ENCODE measurements at places on chromosomes 4 and X.

DNA sequence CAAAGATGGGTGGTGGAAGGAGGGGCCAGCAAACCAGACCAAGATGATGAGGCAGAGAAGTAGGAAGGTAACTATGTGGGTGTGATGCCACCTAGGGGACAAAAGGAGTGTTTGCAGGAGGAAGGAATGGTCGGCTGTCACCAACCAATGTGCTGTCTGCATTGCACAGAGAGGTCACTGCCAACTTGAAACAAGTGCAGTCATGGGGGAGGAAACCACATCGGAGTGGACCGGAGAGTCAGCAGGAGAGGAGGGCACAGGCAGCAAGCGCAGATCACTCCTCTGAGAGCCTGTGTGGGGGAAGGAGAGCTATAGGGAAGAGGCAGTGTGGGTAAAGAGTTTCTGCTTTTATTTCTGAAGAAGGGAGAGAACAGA, 38.5 kb upstream of the FGFBP2 start:
- peak; percentile 15 for DNase-seq

GRCh38 chrX:13697455-13697854, 8.5 kb downstream of the RAB9A start:
- no peak for DNase-seq

DNA sequence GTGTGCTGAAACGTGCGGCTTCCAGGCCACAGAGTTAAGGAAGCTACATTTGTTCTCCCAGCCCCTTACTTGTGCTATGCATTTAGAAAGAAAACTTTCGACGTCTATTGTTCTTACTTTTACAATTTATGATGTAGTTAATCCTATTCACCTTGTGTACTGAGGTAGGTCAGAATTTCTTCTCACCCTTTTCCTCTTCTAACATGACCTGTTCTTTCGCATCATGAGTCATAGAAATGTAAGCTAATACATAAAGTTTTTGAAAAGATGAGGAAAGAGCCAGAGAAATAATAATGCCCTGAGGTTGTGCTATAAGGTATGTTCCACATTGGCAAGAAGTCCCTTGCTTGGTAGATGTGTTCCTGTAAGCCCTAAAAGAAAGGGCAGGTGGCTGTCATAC, 298.3 kb downstream of the TRIML1 start:
- DNase-seq: no peak

GRCh38 chr4:36841583-36842326, 402.8 kb upstream of the NWD2 start:
- DNase-seq: no peak

- no peak for DNase-seq
Measured at GRCh38 chrX:635428-636090, 5.0 kb downstream of the SHOX start.

GRCh38 chrX:136065044-136065671, 79.9 kb downstream of the SLC9A6 start:
- no peak for DNase-seq

GRCh38 chr4:158802914-158803313, 34.1 kb downstream of the FNIP2 start:
- DNase-seq: no peak

Measured in DMS79 (cell line).